Cerebellar cortex (tissue), 1 donor: ENCODE measurements at places on chromosomes 4 and X.

DNA sequence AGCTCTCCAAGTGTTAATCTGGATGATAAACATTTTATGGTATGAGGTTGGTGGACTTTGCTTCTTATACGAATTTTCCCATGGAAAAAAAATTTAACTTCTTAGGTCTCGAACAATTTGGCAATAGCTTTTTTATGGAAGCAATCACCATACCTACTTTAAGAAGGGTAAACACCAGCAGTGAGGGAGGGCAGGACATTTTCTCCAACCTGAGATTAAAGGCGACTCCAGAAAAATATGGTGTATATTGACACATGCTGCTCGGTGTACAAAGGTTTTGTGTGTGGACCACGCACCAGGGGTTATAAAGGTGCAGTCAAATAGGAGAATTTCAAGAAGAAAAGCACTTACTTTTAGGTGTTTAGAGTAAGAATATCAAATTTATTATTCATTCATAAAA lies 34.2 kb upstream of the SULT1E1 start:
- DNase-seq: no peak

DNA sequence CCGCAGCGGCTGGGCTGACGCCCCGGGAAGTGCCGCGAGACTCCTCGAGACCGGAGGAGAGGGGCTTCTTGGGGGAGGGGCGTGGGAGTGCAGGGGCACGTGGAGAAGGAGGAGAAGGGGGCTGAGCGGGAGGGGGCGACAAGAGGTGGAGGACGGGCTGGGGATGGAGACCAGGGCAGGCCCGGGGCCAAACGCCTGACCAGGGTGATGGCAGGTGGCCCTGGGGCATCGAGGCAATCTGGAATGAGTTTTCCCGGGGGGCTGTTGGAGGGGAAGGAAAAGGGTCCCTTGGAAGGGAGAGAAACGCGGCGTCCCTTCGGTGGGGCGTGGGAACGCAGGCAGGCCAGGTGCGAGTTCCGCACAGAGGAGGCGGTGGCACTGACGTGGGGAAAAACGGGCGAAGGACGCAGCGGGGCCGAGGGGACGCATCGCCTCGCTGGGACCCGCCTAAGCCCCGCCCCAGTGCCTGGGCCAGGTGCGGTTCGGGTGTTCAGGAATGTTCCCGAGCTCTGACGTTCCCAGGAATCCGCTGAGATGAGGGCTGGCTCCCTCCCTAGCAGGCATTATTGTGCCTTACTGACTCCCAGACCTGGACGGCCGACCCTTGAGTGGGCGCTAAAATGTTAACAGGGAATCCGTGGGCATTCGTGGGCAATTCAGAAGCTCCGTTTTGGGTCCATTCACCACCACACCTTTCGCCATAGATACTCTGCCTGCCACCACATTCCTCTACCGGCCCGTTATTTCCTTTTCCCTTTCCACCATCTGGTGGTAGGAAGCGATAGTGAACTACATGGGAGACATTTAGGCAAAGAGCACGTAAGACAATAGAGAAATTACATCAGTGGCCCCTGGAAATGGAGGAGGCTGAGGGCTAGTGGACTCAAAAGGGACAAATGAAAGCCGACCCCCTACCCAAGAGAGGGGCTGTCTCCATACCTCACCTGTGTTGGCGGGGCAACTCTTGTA lies 795 bp upstream of the SH3KBP1 start:
- peak; percentile 78 for DNase-seq

- DNase-seq: peak; percentile 39
Measured at GRCh38 chr4:115851918-115852766, 738.7 kb upstream of the NDST4 start.

DNA sequence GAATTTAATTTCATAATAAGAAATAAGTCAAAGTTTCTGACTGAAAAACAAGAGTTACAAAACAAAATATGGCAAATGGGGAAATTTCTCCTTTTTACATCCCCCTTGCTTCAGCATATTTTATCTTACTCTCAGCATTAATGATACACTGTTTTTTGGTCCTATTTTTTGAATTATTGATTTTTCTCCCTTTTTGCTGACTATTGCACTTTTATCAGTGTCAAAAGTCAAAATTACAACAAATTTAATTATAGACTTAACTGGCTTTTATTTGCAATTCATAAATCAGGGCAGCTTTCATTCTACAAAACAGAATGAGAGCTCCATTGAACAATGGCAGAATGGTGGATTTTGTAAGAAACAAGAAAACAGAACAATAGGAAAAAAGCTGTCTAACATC lies 901.9 kb downstream of the FAT4 start:
- DNase-seq: no peak

DNA sequence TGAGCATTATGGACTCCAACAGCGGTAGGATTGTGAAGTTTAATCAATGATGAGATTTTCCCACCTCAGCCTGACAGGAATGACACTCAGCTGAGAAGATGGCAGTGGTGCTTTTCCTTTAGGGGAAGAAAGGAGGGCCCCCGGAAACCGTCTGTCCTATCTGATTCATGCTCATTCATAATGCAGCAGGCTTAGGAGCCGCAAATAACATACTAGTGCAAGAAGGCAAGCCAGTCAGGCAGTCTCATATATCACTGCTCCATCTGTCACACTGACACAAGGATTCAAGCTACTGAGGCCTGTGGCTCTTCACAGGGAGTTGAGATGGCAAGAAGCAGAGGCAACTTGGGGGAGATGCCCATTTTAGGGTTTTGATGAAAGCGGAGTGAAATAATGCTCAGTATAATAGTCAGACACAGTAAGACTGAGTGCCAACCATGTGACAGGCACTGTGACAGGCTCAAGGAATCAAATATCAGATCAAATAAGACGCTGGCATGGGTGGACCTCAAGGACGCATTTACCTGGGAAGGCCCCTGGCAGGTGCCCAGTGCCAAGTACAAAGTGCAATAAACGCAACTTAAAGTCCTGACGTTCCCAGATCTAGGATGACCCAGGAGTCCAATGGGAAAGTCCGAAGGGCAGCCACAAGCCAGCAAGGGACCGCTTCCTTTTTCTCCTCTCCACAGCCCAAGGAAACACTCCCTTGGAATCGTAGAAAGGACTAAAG lies 63.4 kb downstream of the FHDC1 start:
- DNase-seq: peak; percentile 69

GRCh38 chr4:71343670-71344466 lies 5.0 kb downstream of the SLC4A4 start:
- DNase-seq: no peak

- no peak for DNase-seq
Measured at GRCh38 chrX:132086672-132087071, 41.1 kb downstream of the FRMD7 start.

GRCh38 chr4:123564758-123565346 lies 168.3 kb downstream of the SPRY1 start:
- peak; percentile 86 for DNase-seq

DNA sequence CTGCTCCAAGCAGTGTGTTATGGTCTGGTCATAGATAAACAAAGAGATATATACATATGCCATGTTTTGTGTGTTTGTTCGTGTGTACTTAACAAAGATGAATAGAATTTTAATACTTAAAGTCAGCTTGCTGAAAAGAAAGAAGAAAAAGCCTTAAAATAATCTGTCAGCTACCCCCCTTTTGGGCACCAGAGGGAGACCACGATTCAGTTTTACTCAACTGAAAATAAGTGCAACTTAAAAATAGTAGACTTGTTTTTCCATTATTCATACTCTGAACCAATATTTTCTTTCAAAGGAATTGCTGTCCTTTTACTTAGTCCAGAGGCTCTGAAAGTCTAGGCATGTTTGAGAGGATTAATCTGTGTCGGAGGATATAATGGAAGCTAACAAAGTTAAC lies 181.7 kb upstream of the AGTR2 start:
- no peak for DNase-seq

DNA sequence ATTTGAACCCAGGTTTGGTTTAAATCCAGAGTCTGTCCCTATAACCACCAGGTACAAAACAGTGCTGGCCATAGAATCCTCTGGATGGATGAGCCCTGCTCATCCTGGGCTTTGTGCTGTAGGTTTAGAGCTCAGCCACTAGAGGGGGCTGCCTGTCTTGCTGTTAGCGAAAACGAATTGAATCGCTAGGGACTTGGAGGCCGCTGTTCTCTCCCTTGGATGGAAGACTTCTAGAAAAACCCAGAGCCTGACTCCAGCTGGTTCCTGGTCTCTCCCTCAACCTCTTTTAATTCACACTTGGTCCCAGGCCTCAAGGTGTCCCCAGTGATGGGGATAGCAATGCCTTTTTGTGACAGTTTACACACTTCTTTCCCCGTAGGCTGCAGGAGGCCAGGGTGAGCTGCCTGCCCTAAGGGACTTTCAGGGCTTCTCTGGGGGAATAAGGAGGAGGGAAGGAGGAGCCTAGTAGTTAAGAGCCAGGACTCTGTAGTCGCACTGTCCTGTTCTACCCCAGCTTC lies 8.7 kb downstream of the RIPPLY1 start:
- peak; percentile 52 for DNase-seq

DNA sequence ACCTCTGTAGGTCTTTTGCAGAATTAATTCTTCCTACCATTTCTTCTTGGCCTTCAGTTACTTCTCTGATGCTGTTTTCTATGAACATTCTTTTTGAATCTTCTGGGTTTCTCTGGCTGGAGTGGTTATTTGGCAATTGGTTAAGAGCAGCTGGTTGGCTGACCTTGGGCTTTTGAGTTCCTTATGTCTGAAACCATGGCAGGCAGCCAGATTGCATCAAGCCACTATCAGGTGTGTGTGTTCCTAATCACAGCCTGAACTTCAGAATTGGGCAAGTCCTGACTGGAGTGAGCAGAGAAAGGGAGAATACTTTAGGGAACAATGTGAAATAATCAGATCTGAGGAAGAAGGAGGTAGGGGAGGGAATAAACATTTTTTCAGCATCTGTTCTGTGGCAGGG lies 90.2 kb downstream of the ARHGAP10 start:
- peak; percentile 9 for DNase-seq

GRCh38 chr4:35934320-35934981 lies 309.9 kb downstream of the ARAP2 start:
- peak; percentile 25 for DNase-seq

DNA sequence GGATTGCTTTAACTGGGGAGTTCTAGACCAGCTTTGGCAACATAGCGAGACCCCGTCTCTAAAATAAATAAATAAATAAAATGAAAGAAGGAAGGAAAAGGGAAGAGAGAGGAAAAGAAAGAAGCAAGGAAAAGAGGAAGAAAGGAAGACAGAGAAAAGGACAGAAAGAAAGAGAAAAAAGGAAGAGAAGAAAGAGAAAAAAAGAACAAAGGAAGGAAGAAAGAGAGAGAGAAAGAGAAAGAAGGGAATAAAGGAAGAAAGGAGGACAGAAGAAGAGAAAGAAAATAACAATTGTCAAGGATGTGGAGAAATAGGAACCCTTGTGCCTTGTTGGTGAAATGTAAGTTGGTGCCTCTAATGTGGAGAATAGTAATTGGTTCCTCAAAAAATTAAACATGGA lies 74.6 kb downstream of the ANAPC4 start:
- no peak for DNase-seq

- no peak for DNase-seq
Measured at GRCh38 chr4:139955600-139955999, 198.4 kb downstream of the MAML3 start.

DNA sequence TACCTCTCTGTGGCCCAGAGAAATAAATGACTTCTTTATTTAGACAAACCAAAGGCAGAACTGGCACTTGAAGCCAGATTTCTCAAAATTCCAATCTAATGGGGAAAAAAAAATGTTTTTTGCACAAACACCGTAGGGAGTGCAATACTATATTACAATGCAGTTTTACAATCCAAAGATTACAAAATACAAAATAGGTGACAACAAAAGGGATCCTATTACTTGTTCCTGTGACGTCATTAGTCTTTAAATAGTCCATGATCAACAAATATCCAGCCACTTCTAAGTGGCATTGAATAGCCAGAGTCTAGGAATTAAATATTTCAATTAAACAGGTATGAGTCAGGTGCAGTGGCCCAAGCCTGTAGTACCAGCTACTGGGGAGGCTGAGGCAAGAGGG lies 3.0 kb upstream of the APBB2 start:
- DNase-seq: no peak

GRCh38 chrX:8851231-8851886 lies 50.2 kb upstream of the FAM9A start:
- DNase-seq: no peak

- no peak for DNase-seq
Measured at GRCh38 chrX:153585827-153586226, 13.1 kb downstream of the CCNQ start.

DNA sequence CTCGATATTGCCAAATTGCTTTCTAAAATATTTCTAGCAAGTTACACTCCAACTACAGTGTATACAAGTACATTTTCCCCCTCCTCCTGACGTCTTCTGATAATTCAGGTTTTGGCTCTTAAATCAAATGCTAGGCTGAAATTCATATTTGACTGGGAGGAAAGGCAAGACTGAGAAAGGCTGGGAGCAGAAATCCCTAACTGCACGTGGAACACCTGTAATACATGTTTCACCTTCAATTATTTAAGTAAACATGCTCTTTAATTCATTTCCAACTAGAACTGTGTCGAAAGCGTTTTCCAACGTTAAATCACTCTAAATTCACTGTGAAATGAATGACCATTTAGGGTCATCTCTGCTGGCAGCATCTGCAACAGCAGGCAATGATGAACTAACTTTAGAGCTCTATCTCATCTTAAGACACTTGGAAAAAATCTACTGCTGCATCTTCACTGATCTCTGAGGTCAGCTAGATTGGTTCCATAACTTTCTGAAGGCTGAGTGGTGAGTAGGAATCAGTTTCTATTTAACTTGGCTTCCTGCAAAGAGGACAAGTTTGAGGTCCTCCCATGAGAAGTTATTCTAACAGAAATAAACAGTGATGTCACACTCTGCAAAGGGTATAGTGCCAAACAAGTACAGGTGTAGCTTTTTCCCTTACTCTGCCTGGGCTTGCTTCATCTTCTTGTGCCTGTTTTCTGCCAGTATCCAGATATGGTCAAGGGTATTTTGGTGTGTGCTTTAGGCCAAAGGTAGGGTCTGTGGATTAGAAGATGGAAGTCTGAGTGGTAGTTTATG lies 144.3 kb upstream of the PAK3 start:
- no peak for DNase-seq

- DNase-seq: no peak
Measured at GRCh38 chrX:110135618-110136017, 132.7 kb downstream of the TMEM164 start.

DNA sequence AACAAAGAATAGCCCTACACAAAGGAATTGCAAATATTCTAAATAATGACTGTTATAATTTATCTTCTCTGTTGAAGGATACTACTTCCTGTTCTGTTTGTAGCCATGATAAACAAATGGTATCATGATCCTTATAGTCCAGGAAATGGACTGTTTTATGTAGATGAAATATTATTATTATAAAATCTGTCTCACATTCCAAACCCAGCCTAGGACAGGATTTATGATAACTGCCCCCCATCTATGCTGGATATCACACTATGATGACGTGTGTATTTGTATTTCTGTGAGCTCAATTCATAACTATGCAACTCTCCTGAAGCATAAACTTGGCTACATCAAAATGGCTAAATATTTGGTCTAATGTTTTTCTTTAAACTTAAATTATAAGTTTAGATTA lies 21.3 kb downstream of the DMD start:
- no peak for DNase-seq

- DNase-seq: no peak
Measured at GRCh38 chr4:174177536-174177935, 105.9 kb downstream of the FBXO8 start.
